ENCODE measurements at places on chromosomes 4 and X.
A peak's percentile ranks its signal among the peaks of the same experiment; 100 is the strongest.

- DNase-seq = no peak
Measured at GRCh38 chr4:89681219-89681618, 155.7 kb downstream of the SNCA start.

GRCh38 chr4:10006231-10006600 is 15.1 kb downstream of the SLC2A9 start:
- DNase-seq = no peak

DNA sequence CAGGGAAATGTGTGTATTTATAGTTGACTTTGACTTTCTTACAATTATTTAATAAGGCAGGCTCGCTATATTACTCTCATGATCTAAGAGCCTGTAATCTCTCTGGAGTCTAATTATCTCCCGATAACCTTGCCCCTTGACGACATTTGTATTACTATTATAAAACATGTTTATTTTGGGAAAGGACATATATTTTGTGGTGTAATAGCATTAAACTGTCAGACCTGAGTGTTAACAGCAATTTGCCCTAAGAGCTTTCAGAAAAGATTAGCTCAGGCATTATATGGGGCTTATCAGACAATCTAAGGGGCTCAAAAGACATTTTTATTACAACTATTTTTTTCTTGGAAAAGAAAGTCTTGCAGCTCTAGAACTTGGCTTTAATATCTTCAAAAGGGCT is 427.9 kb upstream of the SLIT2 start:
- peak; percentile 74 for DNase-seq

DNA sequence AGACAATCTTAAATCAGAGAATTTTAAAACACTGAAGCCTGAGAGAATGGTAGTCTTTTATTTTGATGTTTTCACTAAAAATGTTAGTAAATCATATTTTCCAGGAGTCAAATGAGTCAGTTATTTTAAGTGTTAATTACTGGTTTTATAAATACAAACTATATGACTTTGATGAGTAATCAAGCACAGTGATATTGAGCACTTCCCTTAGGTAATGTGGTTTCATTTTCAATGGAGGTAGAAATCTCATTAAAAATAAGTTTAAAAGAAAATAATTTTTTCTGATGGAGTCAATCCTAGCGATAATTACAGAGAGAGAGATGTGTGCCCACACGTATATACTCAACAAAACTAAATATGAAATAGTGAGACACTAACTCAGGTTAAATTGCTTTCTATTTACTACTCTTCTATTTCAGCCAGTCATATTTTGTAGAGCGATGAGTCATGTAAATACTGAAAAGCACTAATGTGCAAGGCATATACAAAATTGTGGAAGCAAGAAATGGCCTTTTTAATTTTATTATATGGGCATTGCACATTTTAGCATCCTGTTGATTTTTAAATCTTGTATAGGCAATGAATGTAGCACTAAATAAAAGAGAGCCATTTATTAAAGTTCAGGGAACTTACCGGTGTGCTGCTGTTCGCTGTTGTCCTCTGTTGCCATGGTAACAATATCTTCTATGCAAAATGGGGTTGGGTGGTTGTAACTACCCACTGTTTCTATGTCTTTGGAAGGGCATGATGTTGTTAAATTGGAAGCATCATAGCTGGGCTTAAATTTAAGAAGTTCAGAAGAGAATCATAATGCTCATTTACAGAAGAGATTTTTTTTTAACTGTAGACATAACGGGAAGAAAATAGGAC is 513.7 kb downstream of the TLL1 start:
- no peak for DNase-seq

DNA sequence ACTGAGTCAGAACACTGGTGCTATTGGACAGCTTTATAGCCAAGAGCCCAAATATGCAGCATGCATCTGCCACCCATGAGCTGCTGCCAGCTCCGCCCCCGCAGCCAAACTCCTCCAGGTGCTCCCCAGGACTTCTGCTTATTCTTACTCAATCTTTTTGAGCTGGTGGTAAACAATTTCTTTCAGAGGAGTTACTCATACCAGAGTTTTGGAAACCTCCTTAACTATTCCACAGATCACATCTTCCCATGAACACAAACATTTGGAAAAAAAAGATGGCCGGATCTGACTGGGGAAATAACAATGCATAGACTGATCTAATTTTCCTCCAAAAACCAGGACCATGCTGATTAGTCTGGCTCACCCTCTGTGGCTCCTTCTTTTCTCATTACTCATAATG is 399.9 kb downstream of the GPM6A start:
- DNase-seq = no peak

GRCh38 chr4:23909671-23910070 is 19.8 kb upstream of the PPARGC1A start:
- DNase-seq = no peak

GRCh38 chr4:89598602-89599001 is 238.4 kb downstream of the SNCA start:
- DNase-seq = peak; percentile 21

GRCh38 chrX:131816551-131817136 is 206.5 kb upstream of the STK26 start:
- no peak for DNase-seq

Measured in NCI-H82 (cell line).